ENCODE measurements at places on chromosomes 6 and 20.

DNA sequence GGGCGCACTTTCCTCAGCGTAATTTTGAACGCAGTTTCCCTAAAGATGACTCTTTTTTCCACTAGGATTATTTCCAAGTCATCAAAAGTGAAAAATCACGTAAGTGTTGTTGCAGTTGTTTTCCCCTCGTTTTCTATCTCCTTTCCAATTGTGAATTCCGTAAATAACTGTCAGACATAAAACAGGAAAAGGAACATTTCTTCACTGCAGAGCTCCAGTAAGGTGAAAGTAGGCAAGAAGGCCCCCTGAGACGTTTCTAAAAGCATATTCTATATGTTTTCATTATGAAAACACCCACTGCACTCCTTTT lies 17.8 kb downstream of the HIVEP2 start:
- H3K27me3 ChIP-seq: no peaks in the 10 kb centered on the region
- no peaks in the 10 kb centered on the region for H3K36me3 ChIP-seq
- no peaks in the 10 kb centered on the region for H3K4me1 ChIP-seq
- H3K4me3 ChIP-seq: peak overlapping the region; percentile 15
- DNase-seq: no peak

DNA sequence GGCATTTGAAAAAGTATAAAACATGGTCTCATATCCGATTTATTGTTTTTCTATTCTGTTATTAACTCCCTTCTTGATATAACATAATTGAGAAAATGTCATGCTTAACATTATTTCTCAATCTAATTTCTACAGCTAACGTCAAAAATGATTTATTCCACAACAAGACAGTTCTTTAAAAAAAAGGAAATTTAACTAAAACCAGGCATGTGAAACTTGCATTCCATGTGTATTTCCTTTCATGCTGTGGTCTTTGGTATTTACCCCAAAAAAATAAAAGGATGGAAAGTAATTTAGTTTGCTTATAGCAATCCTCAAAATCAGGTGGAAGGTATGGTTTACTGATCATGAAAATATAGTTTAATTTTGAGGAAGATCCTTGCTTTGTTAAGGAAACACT lies 142.8 kb downstream of the COL21A1 start:
- no peaks in the 10 kb centered on the region for H3K27me3 ChIP-seq
- no peak overlapping the region for H3K27ac ChIP-seq
- no peak for DNase-seq
- H3K4me1 ChIP-seq: peaks cover 1% of the 10 kb centered on the region
- no peaks in the 10 kb centered on the region for H3K36me3 ChIP-seq

DNA sequence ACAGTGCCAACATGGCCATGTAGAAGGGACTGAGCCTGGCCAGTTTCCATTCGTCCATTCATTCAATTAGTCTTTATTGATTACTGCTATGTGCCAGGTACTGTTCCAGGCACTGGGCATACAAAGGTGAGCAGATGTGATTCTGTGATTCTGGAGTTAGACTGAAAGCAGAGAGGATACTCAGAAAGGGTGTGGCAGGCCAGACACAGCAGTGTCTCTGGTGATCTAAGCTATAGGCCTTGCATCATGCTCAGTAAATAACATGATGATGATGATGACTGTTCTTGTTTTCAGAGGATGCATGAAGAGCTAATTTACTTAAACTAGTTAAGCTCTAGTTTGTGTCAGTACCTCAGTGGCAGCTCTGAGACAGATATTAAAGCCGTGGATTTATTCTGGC lies 31.4 kb upstream of the FUCA2 start:
- no peaks in the 10 kb centered on the region for H3K4me1 ChIP-seq
- H3K36me3 ChIP-seq: no peaks in the 10 kb centered on the region
- H3K4me3 ChIP-seq: no peak overlapping the region
- H3K27me3 ChIP-seq: no peaks in the 10 kb centered on the region
- H3K27ac ChIP-seq: no peak overlapping the region

- no peak for DNase-seq
- no peaks in the 10 kb centered on the region for H3K36me3 ChIP-seq
- no peaks in the 10 kb centered on the region for H3K4me1 ChIP-seq
- H3K4me3 ChIP-seq: no peak overlapping the region
- no peak overlapping the region for H3K27ac ChIP-seq
Observed at GRCh38 chr6:38808039-38808438, 92.9 kb downstream of the DNAH8 start.

- H3K27ac ChIP-seq: no peak overlapping the region
- H3K36me3 ChIP-seq: no peaks in the 10 kb centered on the region
- H3K4me3 ChIP-seq: no peak overlapping the region
- DNase-seq: no peak
- no peaks in the 10 kb centered on the region for H3K27me3 ChIP-seq
Observed at GRCh38 chr20:8255945-8256632, 124.0 kb downstream of the PLCB1 start.

DNA sequence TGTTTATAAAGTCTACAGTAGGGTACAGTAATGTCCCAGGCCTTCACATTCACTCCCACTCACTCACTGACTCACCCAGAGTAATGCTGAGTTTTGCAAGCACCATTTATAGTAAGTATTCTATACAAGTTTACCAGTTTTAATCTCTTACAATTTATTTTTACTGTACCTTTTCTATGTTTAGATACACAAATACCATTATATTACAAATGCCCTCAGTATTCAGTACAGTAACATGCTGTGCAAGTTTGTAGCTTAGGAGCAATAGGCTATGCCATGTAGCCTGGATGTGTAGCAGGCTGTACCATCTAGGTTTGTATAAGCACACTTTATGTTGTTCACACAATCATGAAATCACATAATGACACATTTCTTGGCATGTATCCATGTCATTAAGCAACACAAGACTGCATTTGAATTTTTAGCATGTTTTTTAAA lies 673.6 kb downstream of the CD109 start:
- H3K4me1 ChIP-seq: no peaks in the 10 kb centered on the region
- H3K36me3 ChIP-seq: no peaks in the 10 kb centered on the region
- no peak overlapping the region for H3K4me3 ChIP-seq
- H3K27ac ChIP-seq: no peak overlapping the region
- no peaks in the 10 kb centered on the region for H3K27me3 ChIP-seq
- DNase-seq: no peak

All from aorta (tissue), 5 donors.